ENCODE measurements at places on chromosomes 7 and 10. TPM values are rescaled to one million over a fixed set of nuclear protein-coding genes. Genes with fewer than 3 reads are reported as not detected.

- peak; percentile 7 for DNase-seq
Measured at GRCh38 chr10:60564475-60564874, 174.8 kb upstream of the ANK3 start.

The NEURL1 gene
- total RNA-seq = 0.63 TPM

DNA sequence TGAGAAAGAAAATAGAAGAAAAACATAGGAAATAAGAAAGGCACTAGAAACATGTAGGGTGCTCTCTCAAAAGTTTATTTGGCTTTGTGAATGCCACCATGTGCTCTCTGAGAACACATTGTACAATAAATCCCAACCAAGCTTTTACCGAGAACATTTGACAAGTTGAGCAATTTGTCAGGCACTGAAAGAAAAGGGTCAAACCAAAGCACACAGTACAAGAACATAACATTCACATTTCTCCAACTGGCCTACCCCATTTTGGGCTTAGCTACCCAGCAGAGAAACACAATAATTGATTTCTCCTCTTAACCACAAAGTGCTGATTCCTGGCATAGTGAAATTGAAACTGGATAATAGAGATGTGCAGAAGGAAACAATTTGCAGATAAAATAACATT lies 69.2 kb upstream of the SLC39A12 start:
- no peak for DNase-seq

DNA sequence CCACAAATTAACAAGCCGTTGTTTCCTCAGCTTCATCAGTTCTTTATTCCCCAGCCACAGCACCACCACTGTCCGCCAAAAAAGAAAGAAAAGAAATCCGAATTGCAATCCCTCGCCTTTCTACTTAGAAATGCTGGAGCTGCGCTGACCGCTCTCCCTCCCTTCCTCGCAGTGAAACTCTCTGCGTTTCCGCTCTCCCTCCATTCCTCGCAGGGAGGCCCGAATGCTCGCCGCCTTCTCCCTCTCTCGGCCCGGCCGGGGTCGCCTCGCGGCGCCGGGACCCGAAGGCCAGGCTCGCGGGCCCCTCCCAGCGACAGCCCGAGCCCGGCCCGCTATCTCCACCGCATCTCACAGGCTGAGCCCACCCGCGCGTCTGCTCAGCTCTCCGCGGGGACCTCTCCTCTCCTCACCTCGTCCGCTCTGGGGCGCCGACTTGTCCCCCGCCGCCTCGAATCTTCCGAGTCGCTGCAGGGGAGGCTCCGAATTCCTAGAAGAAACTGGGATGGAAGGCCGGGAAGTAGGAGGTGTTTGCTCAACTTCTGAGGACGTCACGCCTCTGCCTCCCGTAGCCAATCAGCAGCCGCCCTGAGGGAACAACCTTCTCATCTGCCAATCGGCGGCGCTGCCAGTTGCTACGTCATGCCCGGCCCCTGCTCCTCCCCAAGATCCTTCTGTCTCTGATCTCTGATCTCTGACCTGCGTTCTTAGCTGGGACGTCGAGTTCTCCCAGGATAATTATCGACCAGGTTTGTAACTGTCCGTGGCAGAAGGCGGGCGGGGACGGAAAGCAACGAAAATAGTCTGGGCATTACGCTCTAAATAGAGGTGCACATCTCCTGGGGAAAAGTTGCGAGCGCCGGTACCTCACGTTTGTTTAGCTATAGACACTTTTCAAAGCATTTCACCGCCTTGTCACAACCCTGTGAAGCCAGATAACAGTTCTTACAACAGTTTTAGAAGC lies at the start of gene AASS:
AASS (minus strand) TSS at position 499 of the 961 bp plus-strand sequence. CDS start 10,523 bp downstream, outside the sequence.
- DNase-seq = peak; percentile 98

GRCh38 chr10:20988357-20988983 lies 91.4 kb upstream of the NEBL start:
- peak; percentile 11 for DNase-seq

GRCh38 chr10:119541459-119542356 lies 811 bp downstream of the RGS10 start:
- peak; percentile 72 for DNase-seq

DNA sequence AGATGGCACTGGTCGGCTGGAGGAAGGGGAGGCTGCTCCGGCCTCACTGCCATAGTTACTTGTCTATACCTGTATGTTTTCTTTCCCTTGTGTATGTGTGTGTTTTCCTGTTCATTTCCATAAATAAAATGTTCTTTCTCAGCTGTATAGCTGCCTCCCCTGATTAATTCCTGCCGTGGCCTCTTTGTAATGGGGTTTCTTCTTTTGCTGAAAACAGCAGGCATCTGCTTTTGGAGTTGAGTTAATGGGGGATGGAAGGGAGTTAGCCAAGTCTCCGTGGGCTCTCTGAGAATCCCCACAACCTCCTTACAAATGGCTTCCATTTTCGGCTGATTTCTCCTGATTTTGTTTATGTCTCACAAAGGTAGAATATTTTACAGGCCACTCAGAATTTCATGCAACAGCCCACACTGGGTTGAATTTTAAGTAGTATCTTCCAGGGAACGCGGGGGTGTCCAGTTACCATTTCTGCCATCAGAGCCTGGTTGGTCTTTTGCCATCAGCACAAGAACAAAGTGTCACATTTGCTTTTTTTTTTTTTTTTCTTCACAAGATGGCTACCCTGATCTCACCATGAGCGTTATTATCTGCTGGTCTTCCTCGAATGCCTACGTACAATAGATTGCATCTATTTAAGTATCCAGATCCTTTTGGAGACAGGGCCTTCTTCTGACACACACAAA lies 88.1 kb upstream of the NRP1 start:
- no peak for DNase-seq

The LBX1 gene
- total RNA-seq = not detected

The AGMO gene
- not detected for total RNA-seq

DNA sequence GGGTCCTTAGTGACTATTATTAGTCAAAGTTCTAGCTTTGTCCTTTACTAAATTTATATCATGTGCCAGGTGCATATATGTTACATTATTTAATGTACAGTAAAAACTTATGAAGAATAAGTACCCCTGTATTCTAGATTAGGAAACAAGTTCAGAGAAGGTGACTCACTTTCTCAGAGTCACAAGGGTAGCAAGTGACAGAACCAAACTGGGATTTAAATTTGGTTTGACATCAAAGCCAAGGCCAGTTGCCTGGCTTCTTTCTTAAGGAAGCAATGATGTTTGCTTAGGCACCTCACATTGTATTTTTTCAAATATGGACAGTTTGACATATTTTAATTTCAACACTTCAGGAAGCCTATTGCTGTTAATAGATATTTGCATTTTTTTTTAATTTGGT lies 2.5 kb downstream of the LSM8 start:
- peak; percentile 21 for DNase-seq

The C1GALT1 gene
- 72.7 TPM for total RNA-seq

DNA sequence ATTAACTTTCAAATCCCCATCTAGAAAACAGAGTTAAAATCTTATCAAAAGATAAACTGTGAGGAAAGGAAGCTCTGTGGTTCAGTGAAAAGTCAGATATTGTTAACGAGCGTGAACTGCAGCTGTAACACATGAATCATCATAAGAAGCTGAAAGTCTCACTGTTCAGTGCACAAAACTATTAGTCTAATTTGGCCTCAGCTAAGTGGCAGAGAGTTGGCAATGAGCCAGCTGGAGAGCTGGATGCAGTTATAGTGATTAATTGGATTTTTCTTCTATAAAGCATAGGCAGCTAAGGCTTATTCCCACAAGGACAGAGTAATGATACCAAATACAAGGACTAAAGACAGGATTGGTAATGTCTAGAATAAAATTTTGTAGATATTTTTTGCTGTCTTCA lies 101.1 kb upstream of the ABCB5 start:
- peak; percentile 25 for DNase-seq

DNA sequence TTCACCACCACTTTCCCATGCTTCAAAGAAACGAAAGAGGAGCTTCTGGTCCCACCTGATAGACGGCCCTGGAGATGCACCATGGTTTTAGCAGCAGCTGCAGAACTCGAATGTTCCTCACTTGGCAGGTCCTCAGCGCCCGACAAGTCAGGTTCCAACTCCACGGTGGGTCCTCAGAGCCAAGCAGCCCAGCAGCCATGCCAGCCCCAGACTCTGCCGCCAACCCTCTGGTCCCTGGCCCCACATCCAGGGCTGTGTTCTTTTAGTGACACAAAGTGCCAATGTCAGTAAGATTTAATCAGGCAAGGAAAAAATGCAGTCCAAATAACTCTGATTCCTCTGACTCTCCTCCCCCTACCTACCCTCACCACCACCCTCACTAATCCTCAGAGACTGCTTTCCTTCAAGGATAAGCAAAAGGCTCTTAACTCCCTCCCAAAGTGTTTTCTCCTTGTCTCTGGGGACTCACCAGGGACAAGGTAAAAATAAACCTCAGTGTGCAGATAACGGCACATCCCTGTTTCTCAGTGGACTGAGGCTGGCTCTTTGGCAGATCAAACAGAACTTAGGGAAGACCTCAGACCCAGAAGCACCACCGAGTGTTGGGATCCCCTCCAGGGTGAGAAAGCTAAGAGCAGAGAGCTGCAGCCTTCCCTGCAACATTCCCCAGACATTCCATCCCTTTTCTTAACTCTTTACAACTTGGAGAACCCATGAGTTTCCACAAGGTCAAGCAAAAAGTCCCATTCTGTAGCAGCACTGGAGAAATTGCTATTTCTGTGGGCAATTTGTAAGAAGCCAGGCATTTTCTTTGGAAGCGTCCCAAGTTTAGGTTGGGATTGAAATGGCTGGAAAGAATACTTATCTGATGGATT lies 358.9 kb downstream of the FRMD4A start:
- peak; percentile 40 for DNase-seq

DNA sequence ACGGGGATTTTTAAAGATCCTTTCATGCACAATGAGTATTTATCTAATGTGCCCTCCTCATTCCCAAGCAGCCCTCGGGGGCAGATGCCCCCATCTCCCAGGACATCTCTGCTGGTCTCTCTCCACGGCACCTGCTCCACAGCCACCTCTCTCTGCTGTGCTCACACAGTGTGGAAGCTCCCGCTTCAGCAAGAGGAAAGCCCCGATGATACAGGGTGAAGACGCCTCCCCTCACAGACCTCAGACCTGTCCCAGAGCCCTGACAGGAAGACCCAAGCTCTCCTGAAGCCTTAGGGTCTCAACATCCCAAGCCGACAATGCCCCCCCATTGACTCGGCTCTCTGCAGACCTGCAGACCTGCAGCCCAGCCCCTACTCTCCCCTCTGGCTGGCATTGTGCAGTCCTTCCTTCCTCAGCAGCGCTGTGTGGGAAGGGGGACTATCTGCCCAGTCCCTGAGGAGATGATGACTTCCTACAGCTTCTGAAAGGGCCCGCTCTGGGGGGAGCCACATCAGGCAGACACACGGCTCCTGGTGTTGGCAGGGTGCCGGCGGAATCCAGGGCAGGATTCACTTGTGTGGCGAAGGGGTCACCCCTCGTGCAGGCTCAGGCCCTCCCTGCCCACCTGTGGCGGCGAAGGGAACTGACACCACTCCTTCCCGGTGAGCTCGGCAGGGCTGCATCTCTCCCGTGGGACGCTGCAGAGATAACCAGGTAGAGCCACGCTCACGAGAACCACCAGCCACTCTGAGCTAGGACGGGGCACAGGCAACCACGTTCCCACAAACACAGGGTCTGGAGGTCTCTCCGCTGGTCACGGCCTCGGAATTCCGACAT lies 61.8 kb downstream of the PTPRN2 start:
- DNase-seq = no peak

GRCh38 chr10:96840841-96841518 lies 8.9 kb downstream of the LCOR start:
- no peak for DNase-seq

- DNase-seq = peak; percentile 83
Measured at GRCh38 chr10:3780021-3780770, 4.8 kb downstream of the KLF6 start.

GRCh38 chr7:137904833-137905232 lies 58.1 kb upstream of the DGKI start:
- DNase-seq = no peak

- peak; percentile 53 for DNase-seq
Measured at GRCh38 chr7:143227806-143228205, 6.0 kb downstream of the TAS2R40 start.

The TMEM213 gene
- total RNA-seq = not detected

DNA sequence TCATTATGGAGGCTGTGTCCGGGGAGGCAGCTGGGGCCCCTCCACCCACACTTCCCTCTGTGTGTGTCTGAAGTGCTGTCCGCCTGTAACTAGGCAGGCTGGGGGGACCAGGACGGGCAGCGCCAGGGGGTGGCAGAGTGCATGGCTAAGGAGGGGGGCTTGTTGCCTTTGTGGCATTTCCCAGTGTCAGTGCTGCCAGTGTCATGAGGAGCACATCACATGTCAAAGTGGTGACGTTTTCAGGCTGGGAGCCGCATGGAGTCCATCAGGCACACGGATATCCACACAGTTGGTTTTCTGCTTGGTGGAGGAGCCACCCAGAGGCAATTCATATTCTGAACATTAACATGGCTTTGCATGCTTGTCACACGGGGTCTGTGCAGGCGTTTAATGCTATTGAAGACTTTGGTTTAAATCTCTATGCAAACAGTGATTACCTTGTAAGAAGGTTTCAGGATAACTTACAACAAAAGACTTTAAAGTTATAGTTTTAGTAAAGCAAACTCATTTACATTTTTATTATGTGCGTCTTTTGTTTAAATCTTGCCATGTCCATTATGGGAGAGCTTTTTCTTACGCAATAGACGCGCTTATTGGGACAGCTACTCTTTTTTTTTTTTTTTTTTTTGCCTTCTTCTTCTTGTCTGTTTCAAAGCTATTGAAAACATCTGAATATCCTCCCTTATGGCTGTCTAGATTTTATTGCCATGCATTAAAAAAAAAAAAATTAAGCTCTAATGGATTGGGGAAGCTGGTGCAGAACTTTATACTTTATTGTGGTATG lies 52.9 kb downstream of the C10orf67 start:
- no peak for DNase-seq

GRCh38 chr10:35641676-35642034 lies 441 bp downstream of the FZD8 start:
- peak; percentile 84 for DNase-seq

- DNase-seq = no peak
Measured at GRCh38 chr7:50475340-50475739, 25.2 kb upstream of the FIGNL1 start.

- peak; percentile 57 for DNase-seq
Measured at GRCh38 chr10:4343873-4344272, 482.1 kb upstream of the AKR1E2 start.

DNA sequence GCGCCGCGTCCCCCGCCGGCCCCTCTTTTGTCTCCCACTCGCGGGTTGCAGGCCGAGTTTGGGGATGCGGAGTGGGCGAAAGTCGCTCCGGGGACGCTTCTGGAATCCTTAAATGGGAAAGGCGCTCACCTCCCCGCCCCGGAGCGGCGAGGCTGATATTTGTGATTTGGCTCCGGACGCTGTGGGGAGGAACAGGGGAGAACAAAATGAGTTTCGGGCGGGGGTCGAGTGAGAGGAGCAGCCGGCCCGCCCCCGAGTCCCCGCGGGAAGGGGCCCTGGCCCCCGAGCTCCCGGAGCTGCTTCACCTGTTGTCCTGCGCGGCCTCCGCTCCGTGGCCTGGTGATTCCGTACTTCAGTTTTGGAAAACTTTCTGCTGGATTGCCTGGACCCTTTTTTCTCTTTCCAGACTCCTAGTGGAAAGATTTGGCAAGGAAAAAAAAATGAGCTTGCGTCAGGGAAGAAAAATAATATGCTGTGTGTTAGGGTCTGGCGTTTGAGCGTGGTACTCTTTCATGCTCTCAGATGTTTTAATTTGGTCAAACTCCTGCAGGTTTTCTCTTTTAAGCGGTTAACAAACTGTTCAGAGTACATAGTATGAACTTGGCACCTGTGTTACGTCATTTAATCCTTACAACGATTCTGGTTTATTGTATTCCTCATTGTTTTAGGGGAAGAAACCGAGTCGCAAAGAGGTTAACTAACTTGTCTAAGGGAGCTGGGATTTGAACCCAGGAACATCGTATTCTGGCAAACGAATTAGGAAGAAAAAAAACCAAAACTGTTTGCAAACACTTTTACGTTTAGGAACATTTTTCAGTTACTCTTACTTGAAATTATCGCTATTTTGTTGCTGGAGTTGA lies 924 bp downstream of the BMPR1A start:
- DNase-seq = peak; percentile 82

Measured in GM23248 (cell line).